ENCODE measurements at places on chromosomes 2 and 18. TPM values are rescaled to one million over a fixed set of nuclear protein-coding genes. Genes with fewer than 3 reads are reported as not detected.
A peak's percentile ranks its signal among the peaks of the same experiment; 100 is the strongest.

MATN3 gene
- 9.7 TPM for total RNA-seq

ALPI gene
- total RNA-seq = not detected

HDHD2 gene
- total RNA-seq = 44.8 TPM

DNA sequence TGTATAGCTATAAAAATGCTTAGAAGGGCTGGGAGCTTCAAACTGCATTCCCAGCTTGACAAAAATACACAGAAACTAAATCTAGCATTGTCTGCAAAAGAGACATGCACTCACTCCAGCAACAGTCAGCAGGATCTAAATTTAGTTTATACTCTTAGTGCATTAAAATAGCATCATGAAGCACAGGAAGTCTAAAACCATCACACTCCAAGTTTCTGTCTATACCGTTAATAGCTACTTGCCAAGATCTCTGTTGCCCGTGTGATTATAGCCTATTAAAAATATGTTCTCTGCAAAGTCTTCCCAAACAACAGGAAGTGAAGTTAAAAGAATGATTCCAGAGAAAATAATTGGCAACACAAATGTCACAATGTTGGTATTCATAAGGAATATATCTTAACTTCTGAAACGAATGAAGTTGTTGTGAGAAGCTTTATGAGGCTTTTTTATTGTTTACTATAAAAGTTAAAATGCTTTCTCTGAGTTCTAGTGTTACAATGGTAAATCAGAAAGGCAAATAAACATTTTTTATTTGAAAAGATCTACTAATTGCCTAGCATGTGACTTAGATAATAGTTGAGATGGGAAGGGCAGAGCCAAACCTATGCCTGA lies 184.2 kb downstream of the ZNF385B start:
- H3K27me3 ChIP-seq = no peaks in the 10 kb centered on the region
- DNase-seq = no peak
- no peak overlapping the region for H3K27ac ChIP-seq
- H3K4me1 ChIP-seq = no peaks in the 10 kb centered on the region
- no peak overlapping the region for H3K4me3 ChIP-seq
- H3K36me3 ChIP-seq = no peaks in the 10 kb centered on the region

- peaks cover 16% of the 10 kb centered on the region for H3K27me3 ChIP-seq
- H3K27ac ChIP-seq = no peak overlapping the region
- no peaks in the 10 kb centered on the region for H3K36me3 ChIP-seq
- DNase-seq = peak; percentile 35
- no peak overlapping the region for H3K4me3 ChIP-seq
These were observed 250.5 kb downstream of the TFCP2L1 start for GRCh38 chr2:121034551-121034950.

- H3K36me3 ChIP-seq = no peaks in the 10 kb centered on the region
- no peak overlapping the region for H3K4me3 ChIP-seq
- H3K27ac ChIP-seq = no peak overlapping the region
- H3K4me1 ChIP-seq = peaks cover 7% of the 10 kb centered on the region
These were observed 30.4 kb upstream of the TNS1 start for GRCh38 chr2:218033208-218033589.

Measured in H1 (cell line).